ENCODE measurements at places on chromosomes 3 and 15. TPM values are rescaled to one million over a fixed set of nuclear protein-coding genes. Genes with fewer than 3 reads are reported as not detected.

- no peaks in the 10 kb centered on the region for H3K4me1 ChIP-seq
- H3K27me3 ChIP-seq: no peaks in the 10 kb centered on the region
- no peak overlapping the region for H3K27ac ChIP-seq
- H3K4me3 ChIP-seq: no peak overlapping the region
- H3K36me3 ChIP-seq: no peaks in the 10 kb centered on the region
Observed at GRCh38 chr3:119658994-119659393, 1.4 kb downstream of the POPDC2 start.

DNA sequence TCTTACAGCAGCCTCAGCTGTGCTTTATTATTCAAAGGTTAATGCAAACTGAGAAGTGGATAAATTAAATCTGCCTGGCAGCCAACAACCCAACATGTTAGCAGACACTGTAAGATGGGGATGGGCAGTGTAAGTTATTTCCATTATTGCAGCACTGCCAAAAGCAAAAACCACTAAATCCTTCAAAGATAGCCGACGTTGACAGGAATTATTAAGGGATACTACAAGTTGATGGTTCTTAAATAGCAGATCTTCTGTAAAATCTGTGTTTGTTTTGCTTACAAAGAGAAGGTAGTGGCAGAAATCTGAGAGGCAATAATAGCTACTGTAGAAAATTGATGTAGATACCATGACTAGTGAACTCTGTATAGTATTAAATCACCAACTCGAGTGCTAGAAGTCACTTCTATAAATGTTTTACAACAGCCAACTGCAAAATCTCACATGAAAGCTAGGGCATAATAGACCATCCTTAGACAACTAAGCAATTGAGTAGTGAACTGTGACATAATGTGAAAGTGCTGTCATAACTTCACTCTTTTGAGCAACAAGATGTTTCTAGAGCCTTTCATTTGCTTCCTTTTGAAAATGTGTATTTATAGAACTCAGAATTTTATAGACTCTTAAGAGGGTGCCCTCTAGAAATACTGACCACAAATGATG lies 278.6 kb downstream of the UBE2E2 start:
- H3K27ac ChIP-seq: no peak overlapping the region
- H3K36me3 ChIP-seq: no peaks in the 10 kb centered on the region
- no peak for DNase-seq
- H3K4me1 ChIP-seq: peaks cover 7% of the 10 kb centered on the region
- no peak overlapping the region for H3K4me3 ChIP-seq

DNA sequence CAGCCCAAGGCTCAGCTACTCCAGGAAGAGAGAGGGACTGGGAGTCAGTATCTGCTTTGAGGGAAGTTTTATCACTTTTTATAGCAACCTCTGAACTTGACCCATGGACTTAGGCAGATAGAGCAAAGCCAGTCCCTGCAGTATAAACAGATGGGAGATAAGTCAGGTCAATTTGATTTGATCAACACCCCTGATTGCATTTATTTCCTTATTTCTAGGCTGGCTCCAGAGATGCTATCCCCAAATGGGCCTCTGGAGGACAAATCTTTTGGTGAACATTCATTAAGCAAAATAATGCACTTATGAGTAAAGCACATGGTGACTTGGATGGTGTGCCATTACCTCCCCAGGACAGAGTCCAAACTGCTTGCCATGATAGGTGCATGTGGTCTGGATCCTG lies 8.9 kb upstream of the IDH3A start:
- H3K27me3 ChIP-seq: no peaks in the 10 kb centered on the region
- no peak overlapping the region for H3K27ac ChIP-seq
- no peaks in the 10 kb centered on the region for H3K4me1 ChIP-seq
- DNase-seq: no peak

The MTFMT gene
- 14.9 TPM for total RNA-seq

The MUC4 gene
- total RNA-seq: 3.1 TPM

The ATP10A gene
- total RNA-seq: 4.6 TPM

DNA sequence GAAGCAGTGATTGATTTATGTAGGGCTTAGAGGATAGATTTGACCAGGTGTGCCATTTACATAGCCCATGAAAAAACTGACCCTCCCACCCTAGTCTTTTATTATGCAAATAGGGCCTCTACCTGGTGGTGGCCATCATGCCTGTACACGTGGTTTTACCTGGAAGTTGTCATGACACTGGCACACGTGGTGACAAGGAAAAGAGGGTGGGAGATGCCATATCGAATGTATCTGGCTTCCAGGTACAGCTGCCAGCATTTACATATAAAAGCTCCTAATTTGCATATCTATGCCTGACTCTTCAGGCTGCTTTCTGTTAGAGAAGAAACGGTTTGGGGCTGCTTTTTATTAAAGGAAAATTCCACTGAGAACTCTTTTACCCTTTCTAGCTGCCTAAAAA lies 35.0 kb upstream of the DNAJC13 start:
- no peak overlapping the region for H3K27ac ChIP-seq
- no peak for DNase-seq
- H3K27me3 ChIP-seq: no peaks in the 10 kb centered on the region
- H3K4me3 ChIP-seq: no peak overlapping the region
- no peaks in the 10 kb centered on the region for H3K36me3 ChIP-seq

The RBMS3 gene
- total RNA-seq: 86.7 TPM

The MESP1 gene
- total RNA-seq: 1.5 TPM

DNA sequence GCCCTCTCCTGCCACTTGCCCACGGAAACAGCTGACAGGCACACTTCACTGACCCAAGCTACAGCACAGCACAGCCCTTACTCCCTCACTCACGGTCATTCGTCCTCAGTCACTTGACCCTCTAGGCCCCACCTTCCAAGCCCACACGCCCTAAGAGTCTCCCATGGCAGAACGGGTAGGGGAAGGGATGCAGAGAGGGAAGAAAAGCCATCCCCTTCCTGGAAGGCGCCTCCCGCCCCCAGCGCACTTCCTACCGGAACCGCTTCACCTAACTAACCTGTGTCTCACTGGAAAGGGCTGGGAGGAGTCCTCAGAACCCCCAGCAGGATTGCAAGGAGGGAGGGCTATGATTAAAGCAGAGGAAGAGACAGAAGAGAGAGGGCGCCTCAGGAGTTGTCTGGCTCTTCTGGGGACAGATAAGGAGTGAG lies 22.9 kb downstream of the EPHB3 start:
- H3K36me3 ChIP-seq: peaks cover 32% of the 10 kb centered on the region
- H3K4me1 ChIP-seq: peaks cover 31% of the 10 kb centered on the region

DNA sequence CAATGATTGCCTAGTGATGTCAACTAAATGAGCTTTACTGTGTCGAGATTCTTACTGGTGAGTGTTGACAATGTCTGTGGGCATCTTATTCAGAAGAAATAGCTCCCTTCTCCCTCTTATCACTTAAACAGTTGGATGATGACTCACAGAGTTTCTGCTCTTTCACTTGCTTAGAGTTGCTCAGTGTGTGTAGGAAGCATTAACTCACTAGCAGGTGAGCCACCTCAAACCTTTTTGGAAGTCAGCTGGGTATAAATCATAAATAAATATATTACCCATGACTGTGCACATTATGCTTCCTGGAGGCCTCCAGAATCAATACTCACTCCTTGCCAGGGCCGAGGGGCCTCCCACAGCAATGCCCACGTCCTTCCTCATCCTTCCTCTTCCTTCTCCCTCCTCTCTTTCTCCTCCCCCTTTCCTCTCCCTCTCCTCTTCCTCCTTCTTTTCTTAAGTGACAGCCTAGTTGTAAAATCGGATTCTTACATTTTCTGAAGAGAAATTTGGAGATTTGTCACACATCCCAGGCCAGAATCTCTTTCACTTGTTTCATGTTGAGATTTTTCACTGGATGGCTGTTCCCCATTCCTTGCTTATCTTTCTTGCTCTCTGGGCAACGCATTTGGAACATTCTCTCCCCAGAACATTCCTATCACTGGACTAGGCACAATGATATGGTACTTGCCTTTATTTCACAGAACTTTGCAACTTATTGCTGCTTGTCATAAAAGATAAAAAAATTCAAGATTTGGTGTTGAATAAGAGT lies 17.5 kb downstream of the SHC4 start:
- no peak overlapping the region for H3K27ac ChIP-seq
- no peaks in the 10 kb centered on the region for H3K36me3 ChIP-seq
- peaks cover 2% of the 10 kb centered on the region for H3K4me1 ChIP-seq

DNA sequence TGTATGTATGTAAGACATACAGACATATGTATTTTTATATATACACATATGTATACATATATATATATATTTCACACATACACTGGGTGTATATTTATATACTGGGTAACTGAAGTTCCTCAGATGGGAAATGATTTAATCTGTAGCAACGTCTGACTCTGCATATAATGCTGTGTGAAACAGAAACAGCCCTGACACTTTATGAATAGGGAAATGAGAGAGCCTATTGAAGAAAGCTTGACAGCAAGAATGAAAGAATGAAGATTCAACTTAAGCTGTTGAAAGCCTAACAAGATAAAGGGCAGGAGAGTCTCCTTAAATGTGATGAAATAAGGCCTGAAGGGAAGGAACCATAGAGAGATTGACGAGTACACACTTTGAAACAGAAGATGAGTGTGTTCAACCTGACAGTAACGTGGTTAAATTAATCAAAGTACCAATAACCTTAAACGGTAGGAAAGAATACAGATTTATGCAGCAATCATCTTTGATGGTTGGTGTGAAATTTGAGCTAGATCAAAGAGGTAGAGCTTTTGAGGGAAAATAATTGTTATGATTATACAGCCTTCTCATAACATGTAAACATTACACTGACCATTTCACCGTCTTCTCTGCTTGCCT lies 169.9 kb downstream of the MECOM start:
- H3K27me3 ChIP-seq: no peaks in the 10 kb centered on the region
- no peak overlapping the region for H3K4me3 ChIP-seq
- no peak for DNase-seq
- no peaks in the 10 kb centered on the region for H3K36me3 ChIP-seq
- H3K27ac ChIP-seq: no peak overlapping the region

DNA sequence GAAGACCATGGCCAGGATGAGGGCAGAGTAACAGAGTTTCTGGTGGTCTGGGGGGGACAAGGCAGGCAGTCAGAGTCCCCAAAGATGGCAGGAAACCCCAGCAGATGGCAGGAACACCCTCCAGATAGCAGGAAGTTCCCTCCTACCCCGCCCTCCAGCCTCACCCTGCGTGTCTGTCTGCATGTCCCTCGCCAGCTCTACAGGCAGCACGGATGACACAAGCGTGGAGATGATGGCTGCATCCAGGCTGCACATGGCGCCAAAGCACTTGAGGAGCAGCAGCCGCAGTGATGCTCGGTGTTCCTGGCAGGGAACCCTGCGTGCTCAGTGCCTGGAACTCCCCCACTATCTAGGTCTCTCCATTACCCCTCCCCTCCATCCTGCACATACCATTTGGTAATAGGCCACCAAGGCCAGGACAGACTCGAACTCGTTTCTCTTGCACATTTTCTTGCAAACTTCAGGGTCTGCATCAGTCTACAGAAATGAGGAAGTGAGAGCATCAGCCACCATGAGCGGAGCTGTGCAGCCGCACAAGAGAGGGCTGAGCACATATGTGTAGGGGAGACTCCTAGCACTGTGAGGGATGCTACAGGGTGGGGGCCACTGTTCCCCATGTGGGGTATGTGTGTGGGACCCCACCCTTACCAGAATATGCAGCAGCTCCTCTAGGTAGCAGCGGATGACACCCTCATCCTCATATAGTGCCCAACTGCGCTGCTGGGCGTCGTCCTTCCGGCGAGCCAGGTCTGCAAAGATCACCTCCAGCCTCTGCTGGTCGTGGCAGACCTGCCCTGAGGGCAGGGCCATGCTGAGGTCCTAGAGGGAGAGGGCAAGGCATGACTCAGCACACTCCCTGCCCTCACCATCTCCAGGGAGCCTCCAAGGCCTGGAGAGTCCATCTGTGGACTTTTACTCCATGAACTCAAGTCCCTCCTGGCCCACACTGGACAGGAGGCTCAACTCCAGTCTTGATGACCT lies 6.0 kb downstream of the NCKIPSD start:
- DNase-seq: no peak
- peaks cover 69% of the 10 kb centered on the region for H3K36me3 ChIP-seq
- H3K27ac ChIP-seq: no peak overlapping the region
- no peaks in the 10 kb centered on the region for H3K27me3 ChIP-seq
- no peak overlapping the region for H3K4me3 ChIP-seq

DNA sequence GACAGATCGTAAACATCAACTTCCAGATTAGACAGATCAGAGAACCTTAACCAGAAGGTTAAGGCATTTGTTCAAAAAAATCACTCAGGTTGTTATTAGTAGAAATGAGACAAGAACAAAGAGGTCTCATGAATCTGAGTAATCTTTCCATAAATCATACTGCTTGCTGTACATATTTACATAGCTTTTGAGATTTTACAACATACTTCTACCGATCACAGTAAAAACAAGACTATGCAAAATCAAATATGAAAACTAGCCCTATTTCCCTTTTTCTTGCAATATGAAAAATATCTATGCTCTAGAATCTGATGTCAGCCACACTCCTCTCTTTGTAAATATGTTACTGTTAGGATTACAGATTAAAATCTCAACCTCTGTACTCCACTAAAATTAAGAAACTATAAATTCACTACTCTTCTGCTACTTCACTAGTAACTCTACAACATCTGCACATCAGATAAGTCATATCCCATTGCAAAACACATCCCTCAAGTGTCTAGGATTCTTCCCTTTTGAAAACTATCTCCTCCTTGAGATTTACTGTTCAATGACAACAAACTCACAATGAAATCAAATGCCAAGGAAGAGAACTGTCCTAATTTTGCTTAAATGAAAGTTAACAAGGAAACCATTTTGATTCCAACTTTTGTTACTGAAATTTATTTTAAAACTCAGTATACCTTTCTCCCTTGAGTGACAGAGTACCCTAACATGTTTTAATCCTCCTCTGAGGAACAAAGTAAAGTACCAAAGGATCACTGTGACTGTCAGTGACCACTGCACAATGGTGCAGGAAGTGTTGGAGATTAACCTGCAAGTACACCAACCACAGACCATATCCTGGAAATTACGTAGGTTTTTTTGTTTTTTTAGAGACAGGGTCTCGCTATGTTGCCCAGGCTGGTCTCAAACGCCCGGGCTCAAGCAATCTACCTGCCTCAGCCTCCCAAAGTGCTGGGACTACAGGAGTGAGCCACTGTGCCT lies 12.8 kb downstream of the DCUN1D1 start:
- H3K36me3 ChIP-seq: peaks cover 3% of the 10 kb centered on the region
- H3K27me3 ChIP-seq: no peaks in the 10 kb centered on the region
- no peak overlapping the region for H3K27ac ChIP-seq
- peaks cover 4% of the 10 kb centered on the region for H3K4me1 ChIP-seq

All from spinal cord (tissue), 10 donors.